Activated T-cell treated with anti-CD3 and anti-CD28 coated beads for 1 hour (primary cell): ENCODE measurements at places on chromosomes 2 and 18.

DNA sequence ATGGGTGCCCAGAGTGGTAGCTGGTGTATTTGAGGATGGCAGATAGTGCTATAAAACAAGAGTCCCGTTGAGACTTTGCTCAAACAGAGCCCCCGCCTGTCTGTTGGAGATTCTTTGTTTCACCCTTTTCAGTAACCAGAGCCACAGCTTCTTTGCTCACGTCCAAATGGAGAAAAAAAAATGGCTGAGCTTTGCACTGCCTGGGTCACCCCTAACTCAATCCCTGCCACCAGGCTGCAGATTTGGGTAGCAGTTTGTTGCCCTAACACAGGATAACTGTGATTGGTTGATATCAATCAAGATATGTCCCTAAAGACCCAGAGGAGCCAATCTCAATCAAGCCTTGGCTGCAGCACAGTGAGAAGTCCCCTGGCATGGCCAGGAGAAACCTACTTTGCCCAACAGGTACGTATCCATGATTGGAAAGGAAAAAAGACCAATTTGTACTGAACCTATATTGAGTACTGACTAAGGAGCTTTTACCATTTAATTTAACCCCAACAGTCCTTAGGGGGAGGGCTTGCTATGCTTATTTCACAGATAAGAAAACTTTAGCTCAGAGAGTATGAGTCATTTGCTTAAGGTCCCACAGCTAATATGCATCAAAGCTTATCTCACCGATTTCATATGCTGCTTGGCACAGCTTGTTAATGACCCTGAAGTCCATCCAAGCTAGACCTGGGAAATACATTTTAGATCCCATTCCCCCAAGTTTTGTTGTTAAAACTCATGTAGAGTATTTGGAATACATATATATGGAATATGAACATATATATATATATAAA is 72.0 kb upstream of the SH3BP4 start:
- no peak for DNase-seq

DNA sequence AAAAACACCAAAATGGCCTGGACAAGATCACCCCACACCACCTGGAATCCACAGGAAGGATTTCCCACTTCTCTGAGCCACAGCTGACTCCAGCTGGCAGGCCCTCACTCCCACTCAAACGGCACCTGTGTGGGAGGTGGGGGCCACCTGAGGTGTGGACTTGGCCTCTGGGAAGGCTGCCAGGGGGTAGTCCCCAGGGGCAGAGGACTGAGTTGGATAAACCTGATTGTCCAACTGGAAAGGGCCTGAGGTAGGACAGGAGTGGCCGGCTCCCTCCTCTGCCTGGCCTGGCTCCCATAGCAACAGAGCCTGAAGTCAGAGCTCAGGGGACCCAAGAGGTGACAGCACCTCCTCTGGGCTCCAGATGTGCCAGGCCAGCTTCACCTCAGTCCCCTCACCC is 300.2 kb downstream of the CELF4 start:
- no peak for DNase-seq

GRCh38 chr18:23138471-23138870 is 3.2 kb downstream of the CABLES1 start:
- DNase-seq: no peak

DNA sequence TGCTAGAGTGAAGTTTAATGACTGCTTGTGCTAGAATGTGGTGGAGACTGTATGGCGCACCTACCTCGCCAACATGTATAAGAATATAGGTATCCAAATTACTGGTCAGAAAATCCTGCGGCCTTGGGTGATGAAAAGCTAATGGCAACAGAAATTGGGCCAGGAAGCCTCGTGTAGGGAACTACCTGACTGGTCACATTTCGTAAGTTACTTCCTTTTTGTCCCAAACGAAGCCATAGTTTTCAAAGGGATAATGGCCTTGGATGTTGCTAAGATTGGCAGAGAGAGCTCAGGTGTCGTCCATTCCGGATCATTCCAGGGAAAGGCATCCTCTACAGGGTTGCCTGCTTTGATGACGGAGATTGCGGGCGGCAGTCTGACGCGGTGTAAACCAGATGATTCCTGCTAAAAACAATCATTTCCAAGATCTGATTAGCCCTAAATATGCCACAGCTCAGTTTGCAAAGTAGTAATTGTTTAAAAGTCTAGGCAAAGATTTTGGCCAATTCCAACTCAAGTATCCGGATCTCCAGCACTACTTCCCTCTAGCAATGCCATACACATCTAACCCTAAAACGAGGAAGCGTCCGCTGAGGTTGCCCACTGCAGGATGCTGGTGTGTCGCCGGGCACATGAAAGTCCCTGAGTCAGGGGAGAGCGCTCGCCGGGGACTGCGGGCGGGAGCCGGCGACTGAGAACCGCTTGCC is 708 bp upstream of the MALT1 start:
- DNase-seq: no peak

DNA sequence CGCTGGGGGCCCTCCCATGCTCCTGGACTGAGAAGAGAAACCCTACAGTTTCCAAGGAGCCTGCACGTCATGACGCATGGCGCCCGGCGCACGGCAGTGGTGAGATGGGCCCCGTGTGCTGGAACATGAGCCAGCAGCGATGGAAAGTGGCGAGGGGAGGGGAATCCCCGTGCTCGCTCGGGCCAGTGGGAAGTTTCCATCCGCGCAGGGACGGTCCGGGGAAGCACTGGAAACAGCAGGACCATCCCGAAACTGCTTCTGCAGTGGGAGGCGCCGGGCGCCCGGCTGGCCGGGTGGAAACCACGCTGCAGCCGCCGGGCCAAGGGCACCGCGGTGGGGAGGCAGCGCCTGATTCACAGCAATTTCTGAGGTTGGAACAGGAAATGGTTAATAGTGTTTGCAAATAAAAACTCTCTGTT is 4.9 kb upstream of the PDCD1 start:
- DNase-seq: no peak

DNA sequence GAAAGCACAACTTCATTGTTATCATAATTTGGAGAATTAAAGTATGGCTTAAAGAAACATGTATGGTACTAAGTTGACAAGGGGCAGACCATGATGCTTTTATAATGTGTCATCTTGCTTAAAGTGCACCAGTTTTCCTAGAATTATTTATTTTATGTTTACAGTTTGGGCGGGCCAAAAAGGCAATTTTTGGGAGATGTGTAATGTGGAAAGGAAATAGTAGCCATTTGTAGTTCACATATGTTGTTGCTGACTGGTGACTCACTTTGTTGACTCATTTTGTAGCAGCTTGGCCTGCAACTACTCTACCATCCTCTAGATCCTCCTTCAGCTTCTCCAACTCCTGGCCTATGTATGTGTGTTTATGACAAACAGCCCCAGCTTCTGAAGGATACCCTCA is 7.7 kb downstream of the ZSCAN30 start:
- DNase-seq: no peak

GRCh38 chr18:31099450-31100230 is 2.6 kb downstream of the DSC2 start:
- DNase-seq: no peak
